ENCODE measurements at places on chromosomes 5 and 9.

DNA sequence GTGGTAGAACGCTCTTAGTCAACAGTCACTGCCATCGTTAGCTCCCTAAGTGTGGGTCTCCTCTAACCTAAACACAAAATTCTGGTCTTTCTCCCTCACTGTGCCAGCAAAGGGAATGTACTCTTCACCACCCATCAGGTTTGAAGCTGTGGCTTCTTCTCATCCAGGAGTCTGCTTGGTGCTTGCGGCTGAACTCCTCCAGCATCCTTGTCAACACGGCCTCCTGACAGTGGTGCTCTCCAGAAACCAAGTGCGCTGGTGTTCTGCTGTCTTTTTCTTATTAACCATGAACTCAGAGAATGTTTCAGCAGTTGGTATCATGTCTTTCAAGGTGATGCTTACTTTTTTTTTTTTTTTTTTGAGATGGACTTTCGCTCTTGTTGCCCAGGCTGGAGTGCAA is 23.9 kb upstream of the LPCAT1 start:
- no peak for DNase-seq

GRCh38 chr9:115691693-115692092 is 461.9 kb upstream of the PAPPA start:
- DNase-seq = no peak

- DNase-seq = no peak
Observed at GRCh38 chr5:123756318-123756665, 244.3 kb downstream of the CSNK1G3 start.

DNA sequence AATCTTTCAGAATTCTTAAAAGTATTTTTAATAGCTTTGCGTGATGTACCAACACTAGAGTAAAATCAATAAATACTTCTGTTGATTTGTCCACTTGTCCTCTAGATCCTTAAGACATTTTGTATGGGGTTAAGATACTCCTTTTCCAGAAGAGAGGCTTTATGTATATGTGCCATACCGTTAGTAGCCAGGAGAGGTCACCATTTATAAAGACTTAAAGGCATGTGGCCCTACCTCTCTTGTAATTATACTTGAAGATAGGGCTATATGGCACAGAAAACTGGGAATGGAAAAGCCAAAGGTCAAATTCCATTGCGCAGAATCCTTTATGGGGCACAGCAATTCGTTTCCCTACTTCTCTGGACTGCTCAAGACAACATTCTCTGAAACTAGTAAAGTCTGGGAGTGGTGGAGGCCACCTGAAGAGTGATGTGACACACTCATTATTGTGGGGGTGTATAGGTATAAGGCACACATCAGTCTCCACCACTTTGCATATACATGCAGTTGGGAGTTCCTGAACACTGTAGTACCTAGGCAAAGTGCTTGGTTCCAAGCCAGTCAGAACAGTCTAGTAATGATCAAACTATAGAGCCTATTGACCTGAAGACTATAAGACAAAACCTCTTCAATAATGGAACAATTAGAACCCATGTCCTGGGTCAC is 140.1 kb upstream of the FBXL17 start:
- DNase-seq = peak; percentile 61

DNA sequence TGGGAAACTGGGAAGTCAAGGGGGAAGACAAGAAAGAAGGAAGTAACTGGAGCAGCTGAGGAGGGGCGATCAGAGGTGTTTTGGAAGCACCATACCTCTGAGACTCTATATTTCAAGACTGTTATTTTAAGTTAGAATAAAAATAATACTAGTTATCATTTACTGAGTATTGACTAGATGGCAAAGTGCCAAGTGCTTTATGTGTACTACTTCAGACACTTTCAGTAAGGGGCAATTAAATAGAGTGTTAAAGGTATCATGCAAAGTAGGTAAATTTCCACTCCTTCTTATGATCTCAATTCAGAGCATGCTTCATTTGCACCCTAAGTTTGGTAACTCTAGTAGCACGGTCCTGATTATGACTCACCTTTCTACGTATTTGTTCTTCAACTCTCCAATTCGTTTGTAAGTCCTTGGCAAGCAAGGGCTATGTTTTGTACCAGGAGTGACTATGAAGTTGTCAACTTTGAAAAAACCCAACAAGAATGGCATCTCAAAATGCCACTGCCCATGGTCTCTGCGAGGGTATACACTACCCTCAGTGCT is 152.4 kb upstream of the RAPGEF1 start:
- no peak for DNase-seq

- no peak for DNase-seq
Observed at GRCh38 chr5:74206579-74207550, 433.7 kb downstream of the ENC1 start.

DNA sequence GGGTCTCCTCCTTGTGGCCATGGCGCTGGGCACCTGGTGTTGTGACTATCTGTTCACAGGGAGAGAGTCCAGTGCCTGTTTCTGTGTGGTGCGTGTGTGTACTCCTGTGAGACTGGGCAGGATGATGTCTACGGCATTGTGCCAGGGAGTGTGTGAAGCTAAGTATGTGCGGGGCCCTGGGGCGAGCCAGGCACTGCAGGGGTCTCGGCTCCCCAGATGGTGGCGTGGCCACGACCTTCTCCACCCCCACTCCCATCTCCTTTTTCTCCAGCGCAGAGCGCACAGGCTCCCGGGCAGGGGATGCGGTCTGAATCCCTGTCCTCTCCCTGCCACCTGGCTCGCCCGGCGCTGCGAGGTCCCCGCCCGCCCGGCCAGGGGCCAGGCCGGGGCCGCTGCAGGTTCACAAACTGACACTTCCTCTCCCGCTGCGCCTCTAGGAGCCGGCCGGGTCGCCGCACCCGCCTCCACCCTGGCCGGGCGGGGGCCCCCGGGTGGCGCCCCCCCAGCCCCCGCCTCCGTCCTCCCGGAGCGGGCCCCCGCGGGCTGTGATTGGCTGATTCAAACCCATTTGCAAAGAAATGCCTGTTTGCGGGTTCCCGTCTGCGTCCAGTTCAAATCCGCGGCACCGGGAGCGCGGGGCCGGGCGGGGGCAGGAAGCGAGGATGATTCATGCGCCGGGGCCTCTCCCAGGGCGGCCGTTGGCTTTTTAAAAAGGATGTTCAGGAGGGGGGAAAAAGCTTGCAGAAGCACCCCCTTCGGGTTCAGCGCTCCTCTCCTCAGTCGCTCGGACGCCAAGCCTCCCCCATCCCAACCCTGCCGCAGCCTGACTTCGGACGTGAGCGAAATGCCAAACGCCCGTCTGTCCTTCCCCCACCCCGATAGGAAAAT is 790 bp downstream of the PHF19 start:
- DNase-seq = peak; percentile 93

DNA sequence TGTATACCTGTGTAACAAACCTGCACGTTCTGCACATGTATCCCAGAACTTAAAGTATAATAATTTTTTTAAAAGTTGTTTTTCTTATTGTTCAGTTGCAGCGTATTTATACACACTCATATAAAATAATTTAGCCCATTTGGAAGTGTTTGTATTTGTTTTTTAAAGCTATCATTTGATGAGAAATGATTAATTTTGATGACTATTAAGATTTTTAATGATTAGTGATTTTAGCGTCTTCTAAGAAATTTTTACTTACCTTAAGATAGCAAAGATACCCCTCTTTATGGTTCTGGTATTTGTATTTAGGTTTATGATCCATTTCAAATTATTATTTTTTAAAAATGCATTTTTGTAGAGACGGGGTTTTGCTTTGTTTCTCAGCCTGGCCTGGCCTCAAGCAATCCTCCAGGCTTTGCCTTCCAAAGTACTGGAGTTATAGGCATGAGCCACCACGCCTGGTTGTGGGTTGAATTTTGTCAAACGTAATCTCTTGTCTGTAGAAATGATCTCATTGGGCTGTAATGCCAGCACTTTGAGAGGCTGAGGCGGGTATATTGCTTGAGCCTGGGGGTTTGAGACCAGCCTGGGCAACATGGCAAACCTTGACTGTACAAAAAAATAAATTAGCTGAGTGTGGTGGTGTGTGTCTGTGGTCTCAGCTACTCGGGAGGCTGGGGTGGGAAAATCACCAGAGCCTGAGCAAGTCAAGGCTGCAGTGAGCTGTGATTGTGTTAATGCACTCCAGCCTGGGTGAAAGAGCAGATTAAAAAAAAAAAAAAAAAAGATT is 26.9 kb downstream of the CSNK1G3 start:
- DNase-seq = no peak

DNA sequence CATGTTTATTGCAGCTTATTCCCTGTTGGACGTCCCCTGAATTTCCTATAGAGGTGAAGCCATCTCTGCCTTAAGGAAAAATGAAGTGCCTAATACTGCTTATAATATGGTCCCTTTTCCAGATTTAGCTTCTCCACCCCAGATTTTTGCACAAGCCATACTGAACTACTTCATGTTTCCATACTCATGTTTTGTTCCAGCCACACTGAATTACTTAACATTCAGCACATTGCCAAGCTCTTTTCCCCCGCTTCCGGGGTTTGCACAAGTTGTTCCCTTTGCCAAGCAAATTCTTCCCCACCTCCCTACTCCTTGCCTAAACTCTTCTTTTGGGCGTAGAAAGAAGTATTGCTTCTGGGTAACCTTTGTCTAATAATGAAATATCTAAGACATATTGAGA is 1.7 kb upstream of the CNTRL start:
- DNase-seq = peak; percentile 61
